ENCODE measurements at places on chromosomes 4 and X. TPM values are rescaled to one million over a fixed set of nuclear protein-coding genes. Genes with fewer than 3 reads are reported as not detected.

DNA sequence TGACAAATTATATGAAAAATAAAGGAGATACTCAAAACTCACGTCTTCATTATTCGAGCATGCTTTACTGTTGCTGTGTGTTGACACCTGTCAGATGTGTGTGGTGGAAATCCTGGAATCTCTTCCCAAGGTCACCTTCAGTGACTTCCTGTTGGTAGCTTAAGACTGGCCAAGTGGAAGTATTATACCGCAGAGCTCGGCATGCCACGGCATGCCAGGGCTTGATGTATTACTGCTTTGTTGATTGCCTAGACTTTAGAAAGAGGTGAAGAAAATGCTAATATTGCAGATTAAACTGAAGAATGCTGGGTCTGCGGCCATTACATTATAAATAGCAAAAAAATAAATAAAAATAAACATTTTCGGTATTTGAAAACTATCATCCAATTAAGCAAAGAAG is 4.6 kb downstream of the TREX2 start:
- DNase-seq: no peak

- DNase-seq: no peak
These were observed 50.5 kb upstream of the RAB33B start for GRCh38 chr4:139403462-139403861.

DNA sequence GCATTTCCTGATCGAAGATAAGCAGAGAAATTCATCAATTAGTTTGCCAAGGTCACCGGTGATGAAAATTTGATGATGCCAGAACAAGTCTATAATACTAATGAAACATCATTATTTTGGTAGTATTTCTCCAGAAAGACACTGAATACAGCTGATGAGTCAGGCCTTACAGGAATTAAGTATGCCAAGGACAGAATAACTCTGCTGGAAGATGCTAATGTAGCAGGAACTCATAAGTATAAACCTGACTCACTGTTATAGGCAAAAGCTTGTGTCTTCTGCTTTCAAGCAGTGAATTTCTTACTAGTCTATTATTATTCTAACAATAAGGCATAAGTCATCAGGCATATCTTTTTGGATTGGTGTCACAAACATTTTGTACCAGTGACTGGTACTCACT is 1825.1 kb upstream of the IGFBP7 start:
- DNase-seq: no peak

The ITIH6 gene
- not detected for total RNA-seq

DNA sequence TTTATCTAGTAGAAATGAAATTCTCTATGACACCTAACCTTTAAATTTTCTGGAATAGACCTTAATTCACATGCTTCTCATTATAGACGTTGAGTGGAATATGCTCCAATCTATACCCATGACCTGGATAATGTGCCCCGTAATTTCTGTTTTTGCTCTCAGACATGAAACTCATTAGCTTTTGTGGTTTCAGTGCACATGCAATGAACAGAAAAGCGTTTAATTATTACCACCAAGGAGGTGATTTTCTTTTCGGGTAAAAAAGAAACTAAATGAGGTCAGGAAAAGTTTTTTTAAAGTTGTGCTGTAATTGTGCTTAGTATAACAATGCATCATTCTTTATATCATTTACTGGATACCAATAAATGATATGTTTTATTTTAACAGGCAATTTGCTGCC is 1703.9 kb upstream of the TENM3 start:
- DNase-seq: no peak

GRCh38 chr4:188887905-188888304 is 748.7 kb downstream of the TRIML1 start:
- DNase-seq: no peak

DNA sequence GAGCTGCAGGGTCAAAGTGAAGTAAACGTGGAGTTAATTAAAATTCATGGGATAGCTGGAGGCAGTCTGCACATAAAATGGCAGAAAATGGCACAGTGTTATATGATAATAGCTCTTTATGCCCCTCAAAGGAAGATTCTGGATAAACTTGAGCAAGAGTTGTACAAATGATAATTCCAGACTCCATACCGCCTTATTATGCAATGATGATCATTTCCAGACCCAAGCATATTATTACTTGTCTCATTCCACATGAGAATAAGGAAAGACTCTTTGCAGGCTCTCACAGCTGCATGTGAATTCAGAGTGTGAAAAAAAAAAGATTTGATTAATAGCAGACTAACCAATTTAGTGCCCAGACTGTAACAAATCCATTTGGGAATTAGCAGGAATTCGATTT is 105.4 kb downstream of the STK32B start:
- DNase-seq: no peak

Data from GM23248 (cell line).